Upper lobe of left lung (tissue), 6 donors: ENCODE measurements at places on chromosomes 11 and 22. TPM values are rescaled to one million over a fixed set of nuclear protein-coding genes. Genes with fewer than 3 reads are reported as not detected.

The LAMTOR1 gene
- 119 TPM for total RNA-seq

The C11orf91 gene
- total RNA-seq: not detected

The BLID gene
- 6.3 TPM for total RNA-seq

The KLHL35 gene
- total RNA-seq: 3.5 TPM

The ARHGAP32 gene
- total RNA-seq: 27.4 TPM

The LRRC10B gene
- 7.7 TPM for total RNA-seq

The OLFML1 gene
- 4.7 TPM for total RNA-seq

The RAB30 gene
- 10.5 TPM for total RNA-seq

The NOX4 gene
- total RNA-seq: 3.0 TPM

DNA sequence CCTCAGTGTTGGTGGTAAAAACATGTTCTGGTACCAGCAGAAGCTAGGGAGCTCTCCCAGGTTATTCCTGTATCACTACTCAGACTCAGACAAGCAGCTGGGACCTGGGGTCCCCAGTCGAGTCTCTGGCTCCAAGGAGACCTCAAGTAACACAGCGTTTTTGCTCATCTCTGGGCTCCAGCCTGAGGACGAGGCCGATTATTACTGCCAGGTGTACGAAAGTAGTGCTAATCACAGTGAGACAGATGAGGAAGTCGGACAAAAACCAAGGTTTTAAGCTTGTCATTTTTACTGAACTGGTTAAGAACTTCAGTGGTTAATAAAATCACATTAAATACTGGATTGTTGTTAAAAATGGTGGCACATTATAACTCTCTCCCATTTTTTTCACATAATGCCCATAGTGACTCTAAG, 42.6 kb upstream of the VPREB1 start:
- no peaks in the 10 kb centered on the region for H3K27me3 ChIP-seq
- H3K4me3 ChIP-seq: no peak overlapping the region
- H3K36me3 ChIP-seq: no peaks in the 10 kb centered on the region
- no peaks in the 10 kb centered on the region for H3K4me1 ChIP-seq
- H3K27ac ChIP-seq: no peak overlapping the region

GRCh38 chr22:36884349-36885158, 23.7 kb downstream of the NCF4 start:
- no peak for DNase-seq
- H3K27ac ChIP-seq: no peak overlapping the region
- H3K4me3 ChIP-seq: no peak overlapping the region
- H3K27me3 ChIP-seq: no peaks in the 10 kb centered on the region
- H3K36me3 ChIP-seq: no peaks in the 10 kb centered on the region

- no peak for DNase-seq
- no peaks in the 10 kb centered on the region for H3K36me3 ChIP-seq
- no peaks in the 10 kb centered on the region for H3K27me3 ChIP-seq
- no peak overlapping the region for H3K27ac ChIP-seq
- H3K4me1 ChIP-seq: peaks cover 3% of the 10 kb centered on the region
These were observed 201.2 kb upstream of the E2F8 start for GRCh38 chr11:19441752-19442553.

DNA sequence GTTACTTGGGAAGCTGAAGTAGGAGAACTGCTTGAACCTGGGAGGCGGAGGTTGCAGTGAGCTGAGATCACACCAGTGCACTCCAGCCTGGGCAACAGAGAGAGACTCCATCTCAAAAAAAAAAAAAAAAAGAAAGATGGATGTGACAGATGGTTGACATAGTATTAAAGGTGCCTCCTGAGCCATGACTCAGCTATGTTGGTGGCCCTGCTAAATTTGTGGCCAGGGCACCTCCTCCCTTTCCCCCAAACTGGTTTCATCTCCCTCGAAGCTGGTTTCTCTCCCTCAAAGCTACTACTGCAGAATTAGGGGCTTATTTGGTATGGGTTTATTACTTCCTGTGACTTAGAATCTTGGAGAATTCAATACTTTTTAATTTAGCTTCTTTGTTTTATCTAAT, 31.5 kb downstream of the SDHD start:
- no peak overlapping the region for H3K27ac ChIP-seq
- H3K36me3 ChIP-seq: no peaks in the 10 kb centered on the region
- peaks cover 3% of the 10 kb centered on the region for H3K4me1 ChIP-seq
- DNase-seq: no peak

DNA sequence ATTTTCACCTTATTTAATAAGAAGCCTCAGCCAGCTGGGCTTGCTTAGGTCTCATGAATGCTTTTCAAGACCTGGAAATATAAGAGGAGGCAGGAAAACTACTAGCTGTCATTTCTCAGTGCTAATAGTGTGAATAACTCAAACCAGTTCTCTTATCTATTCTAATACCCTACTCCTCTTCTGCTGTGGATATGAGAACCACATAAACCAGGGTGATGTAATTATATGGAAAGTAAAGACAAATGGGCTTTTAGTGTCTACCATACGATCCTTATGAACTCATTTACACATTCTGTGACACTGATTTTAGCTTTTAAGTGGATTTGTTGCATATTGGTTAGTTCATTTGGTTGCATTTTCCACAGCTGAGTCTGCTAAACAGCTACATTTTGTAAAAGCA, 8.6 kb downstream of the PDGFD start:
- H3K27ac ChIP-seq: no peak overlapping the region
- no peaks in the 10 kb centered on the region for H3K4me1 ChIP-seq
- DNase-seq: no peak
- H3K4me3 ChIP-seq: no peak overlapping the region
- H3K36me3 ChIP-seq: no peaks in the 10 kb centered on the region

DNA sequence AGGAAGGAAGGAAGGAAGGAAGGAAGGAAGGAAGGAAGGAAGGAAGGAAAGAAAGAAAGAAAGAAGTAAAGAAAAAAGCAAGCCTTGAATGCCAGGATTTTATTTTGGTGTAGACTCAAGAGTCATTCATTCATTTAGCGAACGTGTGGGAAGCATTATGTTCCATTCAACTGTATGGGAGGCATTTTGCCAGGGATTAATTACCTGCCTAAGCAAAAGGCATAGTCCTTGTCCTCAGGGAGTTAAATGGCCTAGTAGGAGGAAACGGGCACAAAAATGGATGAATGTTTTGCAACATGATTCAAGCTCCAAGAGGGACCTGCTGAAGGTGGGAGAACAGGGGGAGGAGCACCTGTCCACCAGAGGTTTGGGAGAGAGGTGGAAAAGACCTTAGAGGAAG, 16.2 kb upstream of the ZNRF3 start:
- no peak overlapping the region for H3K27ac ChIP-seq
- H3K27me3 ChIP-seq: no peaks in the 10 kb centered on the region
- H3K36me3 ChIP-seq: no peaks in the 10 kb centered on the region
- DNase-seq: no peak

GRCh38 chr11:133146697-133147306, 385.5 kb downstream of the OPCML start:
- H3K4me1 ChIP-seq: no peaks in the 10 kb centered on the region
- DNase-seq: no peak
- no peak overlapping the region for H3K4me3 ChIP-seq
- H3K27me3 ChIP-seq: no peaks in the 10 kb centered on the region

DNA sequence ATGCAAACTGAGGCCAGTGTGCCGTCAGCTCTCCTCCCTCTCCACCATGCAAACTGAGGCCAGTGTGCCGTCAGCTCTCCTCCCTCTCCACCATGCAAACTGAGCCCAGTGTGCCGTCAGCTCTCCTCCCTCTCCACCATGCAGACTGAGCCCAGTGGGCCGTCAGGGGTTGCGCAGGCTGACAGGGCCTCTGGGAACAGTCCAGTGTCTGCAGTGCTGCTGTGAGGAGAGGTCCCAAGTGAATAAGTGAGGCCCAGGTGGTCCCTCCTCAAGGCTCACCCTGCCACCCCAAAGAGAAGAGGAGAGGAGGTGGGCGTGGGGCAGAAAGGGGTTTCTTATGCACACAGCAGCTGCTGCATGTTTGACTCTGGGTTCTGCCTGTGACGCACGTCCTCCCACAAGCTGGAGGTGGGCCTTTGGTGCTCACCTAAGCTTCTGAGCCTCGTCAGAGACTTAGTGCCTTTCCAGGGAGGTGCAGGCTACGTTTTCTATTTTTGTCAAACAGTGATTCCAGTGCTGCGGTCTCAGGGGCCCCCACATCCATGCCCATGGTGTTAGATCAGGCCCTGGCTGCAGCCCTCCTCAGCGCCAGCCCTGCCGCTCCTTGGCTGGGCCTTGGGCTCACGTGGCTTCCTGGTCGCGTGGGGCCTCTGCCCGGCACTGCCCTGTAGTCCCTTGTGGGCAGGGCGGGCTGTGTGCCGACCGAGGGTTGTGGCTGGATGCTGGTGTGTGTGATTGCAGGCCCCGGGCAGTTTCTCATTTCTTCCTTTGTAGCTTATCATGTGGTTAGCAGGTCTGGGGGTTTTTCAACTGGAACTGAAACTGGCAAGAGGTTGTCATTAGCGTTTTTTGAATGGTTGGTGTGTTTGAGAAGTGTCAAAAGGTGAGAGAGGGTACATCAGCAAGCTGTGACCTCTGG, 7.1 kb downstream of the TPCN2 start:
- H3K27me3 ChIP-seq: no peaks in the 10 kb centered on the region
- peaks cover 57% of the 10 kb centered on the region for H3K36me3 ChIP-seq
- DNase-seq: peak; percentile 87
- H3K4me3 ChIP-seq: no peak overlapping the region
- no peak overlapping the region for H3K27ac ChIP-seq
- peaks cover 6% of the 10 kb centered on the region for H3K4me1 ChIP-seq

- no peak for DNase-seq
- no peaks in the 10 kb centered on the region for H3K27me3 ChIP-seq
- no peak overlapping the region for H3K4me3 ChIP-seq
- H3K36me3 ChIP-seq: no peaks in the 10 kb centered on the region
- no peaks in the 10 kb centered on the region for H3K4me1 ChIP-seq
These were observed 3.6 kb downstream of the PLA2G3 start for GRCh38 chr22:31136711-31137110.

DNA sequence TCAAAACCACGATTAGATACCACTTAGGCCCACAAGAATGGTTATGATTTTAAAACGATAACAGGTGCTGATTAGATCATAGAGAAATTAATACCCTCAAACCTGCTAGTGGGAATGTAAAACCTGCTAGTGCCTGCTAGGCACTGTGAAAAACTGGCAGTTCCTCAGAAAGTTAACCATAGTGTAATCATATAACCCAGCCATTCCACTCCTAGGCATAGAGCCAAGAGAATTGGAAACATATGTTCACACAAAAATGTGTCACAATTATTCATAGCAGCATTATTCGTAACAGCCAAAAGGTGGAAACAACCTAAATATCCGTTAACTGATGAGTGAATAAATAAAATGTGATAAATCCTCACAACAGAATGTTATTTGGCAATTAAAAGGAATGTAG, 122.2 kb upstream of the SYN3 start:
- H3K36me3 ChIP-seq: no peaks in the 10 kb centered on the region
- DNase-seq: no peak
- H3K4me3 ChIP-seq: no peak overlapping the region
- H3K27me3 ChIP-seq: no peaks in the 10 kb centered on the region
- H3K27ac ChIP-seq: no peak overlapping the region
- H3K4me1 ChIP-seq: no peaks in the 10 kb centered on the region

GRCh38 chr22:39534092-39534506, 1.6 kb upstream of the RPS19BP1 start:
- no peaks in the 10 kb centered on the region for H3K27me3 ChIP-seq
- H3K27ac ChIP-seq: no peak overlapping the region
- peaks cover 11% of the 10 kb centered on the region for H3K36me3 ChIP-seq
- H3K4me1 ChIP-seq: peaks cover 38% of the 10 kb centered on the region
- no peak overlapping the region for H3K4me3 ChIP-seq

DNA sequence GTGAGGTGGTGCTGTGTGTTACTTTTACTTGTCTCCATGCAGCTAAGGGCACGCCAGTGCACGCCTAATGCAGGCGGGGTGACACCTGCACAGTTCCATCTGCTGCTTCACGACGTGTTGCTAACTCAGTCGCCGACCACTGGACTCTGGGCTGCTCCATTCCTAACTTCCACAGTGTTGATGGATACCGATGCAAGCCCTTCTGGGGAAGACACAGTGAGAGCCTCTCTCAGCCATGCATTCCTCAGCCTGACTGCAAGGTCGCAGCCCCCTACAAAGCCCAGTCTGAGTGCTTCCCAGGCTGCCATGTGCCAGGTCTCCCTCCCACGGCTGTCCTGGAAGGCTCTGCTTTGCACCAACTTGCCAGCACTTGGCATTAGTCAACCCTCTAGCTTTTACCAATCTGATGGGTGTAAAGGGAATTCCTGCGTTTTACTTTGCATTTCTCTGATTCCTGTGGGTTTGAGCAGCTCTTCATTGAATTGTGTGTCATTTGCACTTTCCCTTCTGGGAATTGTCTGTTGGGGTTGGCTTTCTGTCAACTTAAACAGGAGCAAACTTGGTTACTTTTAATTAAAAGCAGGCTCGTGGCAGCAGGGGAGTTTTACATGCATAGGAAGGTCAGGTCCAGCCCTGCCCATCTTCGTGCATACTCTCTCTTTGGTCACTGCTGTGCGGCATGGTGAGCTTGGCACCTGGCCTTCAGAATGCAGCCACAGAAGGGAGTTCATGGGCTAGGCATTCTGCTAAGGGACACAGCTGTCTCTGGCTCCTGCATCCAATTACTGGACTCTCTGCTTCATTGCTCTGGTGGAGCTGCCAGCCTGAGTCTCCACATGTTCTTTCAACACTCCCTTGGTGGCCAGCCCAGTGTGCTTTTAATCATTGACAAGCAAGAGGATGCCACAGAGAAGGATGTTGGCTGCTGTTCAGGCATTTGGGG, 34.6 kb upstream of the SHANK2 start:
- no peaks in the 10 kb centered on the region for H3K36me3 ChIP-seq
- H3K27ac ChIP-seq: peak overlapping the region; percentile 29
- no peaks in the 10 kb centered on the region for H3K27me3 ChIP-seq
- no peak overlapping the region for H3K4me3 ChIP-seq

DNA sequence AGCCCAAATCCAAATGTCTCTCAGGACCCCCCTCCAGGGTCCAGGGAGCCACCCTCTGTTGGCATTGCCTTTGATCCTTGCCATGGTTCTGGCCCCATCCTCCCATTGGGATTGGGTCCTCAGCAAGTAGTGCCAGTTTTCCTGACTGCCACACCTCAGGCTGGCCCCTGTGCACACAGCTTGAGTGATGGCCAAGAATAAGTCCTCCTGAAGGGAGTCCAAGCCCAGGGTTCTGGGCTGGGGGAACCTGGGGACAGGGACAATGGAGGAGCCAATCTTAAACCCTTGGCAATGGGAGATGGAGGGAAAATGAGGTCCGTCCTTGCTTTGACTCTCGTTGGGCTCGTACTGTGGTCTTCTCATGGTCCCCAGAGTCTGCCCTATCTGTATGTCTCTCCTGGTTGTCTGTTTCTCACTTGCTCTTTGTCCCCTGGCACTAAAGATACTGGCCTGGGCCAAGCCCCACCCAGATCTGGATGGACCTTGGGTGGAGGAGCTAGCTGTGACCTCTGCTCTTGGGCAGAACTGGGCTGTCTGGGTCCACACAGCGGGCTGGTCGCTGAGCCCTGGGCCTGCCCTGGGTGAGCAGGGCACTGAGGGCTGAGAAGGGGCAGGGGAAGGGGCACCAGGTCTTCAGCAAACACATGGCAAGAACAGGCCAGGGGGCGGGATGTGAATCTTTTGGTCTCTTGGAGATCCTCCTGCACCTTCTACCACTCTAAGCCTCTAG, 2.9 kb downstream of the SOX10 start:
- H3K27me3 ChIP-seq: no peaks in the 10 kb centered on the region
- peaks cover 4% of the 10 kb centered on the region for H3K36me3 ChIP-seq
- H3K4me1 ChIP-seq: no peaks in the 10 kb centered on the region
- no peak overlapping the region for H3K4me3 ChIP-seq
- no peak for DNase-seq
- no peak overlapping the region for H3K27ac ChIP-seq
